AG09309 (cell line): ENCODE measurements at places on chromosomes 16 and 17.

GRCh38 chr17:27549251-27549893, 81.6 kb upstream of the LGALS9 start:
- no peak for DNase-seq

DNA sequence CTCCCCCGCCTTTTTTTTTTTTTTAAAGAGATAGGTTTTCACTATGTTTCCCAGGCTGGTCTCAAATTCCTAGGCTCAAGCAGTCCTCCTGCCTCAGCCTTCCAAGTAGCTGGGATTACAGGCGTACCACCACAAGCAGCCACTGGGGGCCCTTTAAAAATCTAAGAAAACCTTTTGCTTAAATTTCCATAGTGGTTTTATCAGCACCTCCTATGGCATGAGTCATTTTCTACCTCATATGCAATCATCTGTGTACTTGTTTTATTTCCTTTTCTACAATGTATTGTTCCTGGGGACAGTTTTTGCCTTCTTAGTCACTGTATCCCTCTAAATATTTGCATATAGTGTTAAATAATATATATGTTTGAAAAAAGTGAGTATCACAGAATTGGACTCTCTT, 29.2 kb downstream of the GNA13 start:
- DNase-seq, result no peak

DNA sequence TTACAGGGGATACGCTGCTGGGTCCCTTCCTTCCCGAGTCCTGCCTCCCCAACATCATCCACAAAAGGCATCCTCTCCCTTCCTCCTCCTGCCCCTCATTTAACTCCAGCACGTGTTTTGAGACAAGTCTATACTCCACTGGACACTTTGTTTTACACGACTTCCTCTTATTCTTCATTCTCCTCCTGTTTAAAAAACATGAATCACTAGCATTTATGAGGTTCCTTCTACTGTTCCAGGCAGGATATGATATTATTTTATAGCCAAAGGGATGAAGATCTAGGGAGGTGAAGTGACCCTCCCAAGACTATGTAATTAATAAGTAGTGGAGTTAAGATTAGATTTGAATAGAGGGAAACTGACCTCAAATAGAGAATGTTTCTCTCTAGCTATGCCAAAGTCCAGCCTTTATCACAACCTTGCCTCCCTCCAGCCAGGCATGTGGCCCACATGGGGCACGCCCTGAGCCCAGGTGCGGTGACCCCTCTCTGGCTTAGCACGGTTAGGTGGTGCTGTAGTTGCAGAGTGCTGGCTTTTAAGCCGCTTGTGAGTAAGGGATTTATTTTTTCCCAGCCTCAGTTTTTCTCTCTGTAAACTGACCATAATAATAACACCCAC, 1.3 kb upstream of the HSD17B2 start:
- no peak for DNase-seq

DNA sequence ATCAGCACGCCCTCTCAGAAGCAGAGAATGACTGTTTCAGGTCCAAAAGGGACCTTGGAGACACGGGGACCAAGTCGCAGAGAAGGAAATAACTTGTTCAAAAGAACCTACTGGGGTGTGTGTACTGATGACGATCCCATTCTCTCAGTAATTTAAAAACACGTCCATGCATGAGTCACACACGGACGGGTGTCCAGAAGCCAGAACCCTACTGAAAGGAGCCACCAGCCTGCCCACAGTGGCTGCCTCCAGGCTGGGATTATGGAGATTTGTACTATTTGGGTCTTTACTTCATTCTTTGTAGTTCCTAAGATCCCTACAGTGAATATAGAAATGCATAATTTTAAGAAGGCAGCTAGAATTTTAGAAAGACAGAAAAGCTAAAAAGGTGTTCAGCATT, 27.8 kb downstream of the TMEM204 start:
- DNase-seq, result no peak

DNA sequence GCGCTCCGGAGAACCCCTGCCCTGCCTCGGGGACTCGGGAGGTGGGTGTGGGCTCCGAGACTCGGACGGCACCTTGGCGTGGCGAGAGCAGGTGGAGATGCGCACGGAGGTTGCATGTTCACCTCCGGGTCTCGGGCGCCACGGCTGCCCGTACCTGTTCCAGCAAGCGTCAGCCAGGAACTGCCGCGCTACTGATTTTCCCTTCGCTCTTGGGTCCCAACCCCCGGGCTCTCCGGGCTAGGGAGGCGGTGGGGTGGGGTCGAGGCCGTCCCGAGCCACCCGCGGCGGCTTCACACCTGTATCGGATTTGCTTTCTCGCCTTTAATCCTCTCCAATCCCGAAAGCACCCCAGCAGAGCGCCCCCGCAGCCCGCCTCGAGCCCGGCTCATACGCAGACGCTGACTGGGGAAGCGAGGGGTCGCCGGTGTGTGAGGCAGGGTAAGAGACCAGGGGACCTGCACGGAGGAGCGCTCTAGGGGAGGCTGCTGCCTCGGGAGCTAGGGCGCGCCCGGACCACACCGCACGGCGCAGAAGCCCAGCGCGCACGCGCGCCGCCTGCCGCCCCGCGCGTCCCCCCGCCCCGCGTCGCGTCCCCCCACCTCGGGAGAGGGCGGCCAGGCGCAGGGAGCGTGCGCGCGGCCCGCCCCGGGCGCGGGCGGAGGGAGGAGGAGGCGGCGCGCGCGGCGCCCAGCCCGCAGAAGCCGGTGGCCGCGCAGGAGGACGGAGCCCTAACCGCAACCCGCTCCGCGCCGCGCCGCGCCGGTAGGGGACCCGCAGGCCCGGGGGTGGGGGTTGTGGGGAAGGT, at the start of gene DUSP14:
Gene DUSP14 (plus strand): TSS at position 695 of the 805 bp plus-strand sequence. CDS start 22,382 bp downstream, outside the sequence.
- no peak for DNase-seq
